Stimulated activated naive CD4-positive, alpha-beta T cell treated with Interleukin-2 at 50 U/mL for 16 hours (primary cell): ENCODE measurements at places on chromosomes 16 and 17.

DNA sequence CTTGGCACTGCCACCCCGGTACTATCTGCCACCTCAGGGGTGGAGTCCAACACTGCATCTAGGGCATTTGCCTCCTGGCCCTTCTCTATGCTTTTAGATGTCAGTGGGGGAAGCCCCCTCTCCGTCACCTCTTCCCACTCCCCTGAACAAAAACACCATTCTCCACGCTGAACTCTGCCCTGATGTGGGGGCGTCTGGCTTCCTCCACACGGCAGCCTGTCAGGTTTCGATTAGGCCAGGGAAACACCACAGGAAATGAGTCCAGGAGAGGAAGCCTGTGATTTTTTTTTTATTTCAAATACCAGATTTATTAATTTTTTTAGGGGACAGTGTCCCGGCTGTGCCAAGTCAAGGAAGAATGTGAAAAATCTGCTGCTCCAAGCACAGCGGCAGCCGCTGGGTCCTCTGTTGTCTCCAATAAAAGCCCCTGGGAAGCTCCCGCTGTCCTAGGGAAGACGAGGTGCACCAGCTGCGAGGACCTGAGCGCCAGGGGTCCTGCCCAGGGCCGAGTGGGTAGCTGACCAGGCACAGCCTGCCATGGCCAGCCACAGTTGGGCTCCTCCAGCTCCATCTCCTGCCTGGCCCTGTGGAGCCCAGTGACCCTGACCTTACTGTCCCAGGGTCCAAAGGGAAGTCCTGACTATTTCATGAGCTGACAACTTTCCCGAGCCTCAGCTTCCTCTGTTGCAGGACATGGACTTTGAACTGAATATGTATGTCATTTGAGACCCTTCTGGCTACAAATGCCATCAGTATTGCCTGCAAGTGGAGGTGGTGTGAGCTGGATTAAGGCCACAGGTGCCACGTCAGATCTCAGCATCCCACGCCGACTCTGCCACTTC, 336.7 kb downstream of the FOXL1 start:
- DNase-seq = no peak

DNA sequence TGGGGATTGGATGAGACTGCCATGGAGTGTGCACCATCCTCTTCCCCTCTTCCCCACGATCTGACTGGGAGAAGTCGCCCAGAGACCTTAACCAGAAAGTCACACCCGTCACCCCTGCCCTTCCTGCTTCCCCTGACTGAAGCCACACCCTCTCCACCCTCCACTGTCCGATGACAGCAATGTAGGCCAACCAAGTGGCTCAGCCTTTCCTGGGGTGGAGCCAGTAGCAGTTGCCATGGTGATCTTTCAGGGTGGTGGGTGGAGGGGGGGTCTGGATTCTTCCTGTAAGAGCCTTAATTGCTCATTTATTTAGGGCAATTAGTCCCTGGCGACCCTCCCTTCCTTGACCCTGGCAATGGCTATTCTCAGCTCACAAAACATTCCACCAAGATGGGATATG, 37.5 kb upstream of the PHB1 start:
- DNase-seq = no peak

DNA sequence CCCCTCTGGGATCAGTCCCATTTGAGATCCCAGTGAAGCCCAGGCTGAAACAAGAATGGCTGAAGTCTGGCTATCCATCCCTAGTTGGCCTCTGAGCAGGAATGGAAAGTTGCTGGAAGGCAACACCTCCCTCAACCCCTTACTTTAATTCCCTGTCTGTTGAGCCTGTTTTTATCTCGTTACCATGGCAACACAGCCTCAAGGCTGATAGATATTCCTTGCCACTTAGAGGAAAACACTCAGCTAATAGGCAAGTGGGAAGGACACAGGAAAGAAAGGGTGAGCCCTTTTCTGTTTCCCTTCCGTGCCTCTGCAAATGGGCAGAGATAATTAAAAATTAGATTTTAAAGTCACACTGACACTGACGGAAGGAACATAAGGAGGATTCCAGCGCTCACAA, 75.5 kb upstream of the CLEC3A start:
- DNase-seq = no peak

- DNase-seq = peak; percentile 19
Observed at GRCh38 chr17:1298606-1299005, 19.1 kb downstream of the TRARG1 start.

DNA sequence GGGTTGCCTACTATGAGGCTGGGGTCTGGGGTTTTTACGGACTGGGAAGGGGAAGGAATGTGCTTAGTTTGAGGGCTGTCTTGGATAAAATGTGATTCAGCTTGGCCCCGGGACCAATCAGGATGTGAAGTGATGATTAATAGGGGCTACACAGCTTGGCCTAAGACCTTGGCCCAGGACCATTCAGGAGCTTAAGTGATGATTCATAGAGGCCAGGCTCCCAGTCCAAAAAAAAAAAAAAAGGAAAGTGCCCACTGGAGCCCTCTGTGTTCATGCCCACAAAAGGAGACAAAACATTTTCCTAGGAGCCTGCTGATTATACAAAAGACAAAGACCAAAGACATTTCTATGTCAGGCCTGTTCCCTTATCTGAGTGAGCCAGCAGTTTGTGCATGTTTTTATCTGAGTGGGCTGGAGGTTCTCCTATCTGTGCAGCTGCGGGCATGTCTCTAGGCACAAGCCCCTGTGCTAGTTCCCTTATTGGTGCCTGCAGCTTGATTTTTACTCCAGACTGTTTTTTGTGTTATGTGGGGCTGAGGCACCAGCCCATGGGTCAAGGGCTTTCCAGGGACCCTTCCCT, 898.2 kb upstream of the GOT2 start:
- no peak for DNase-seq
